ENCODE measurements at places on chromosomes 3 and 15.

GRCh38 chr15:27617013-27617412, 482.1 kb downstream of the OCA2 start:
- no peak for DNase-seq

DNA sequence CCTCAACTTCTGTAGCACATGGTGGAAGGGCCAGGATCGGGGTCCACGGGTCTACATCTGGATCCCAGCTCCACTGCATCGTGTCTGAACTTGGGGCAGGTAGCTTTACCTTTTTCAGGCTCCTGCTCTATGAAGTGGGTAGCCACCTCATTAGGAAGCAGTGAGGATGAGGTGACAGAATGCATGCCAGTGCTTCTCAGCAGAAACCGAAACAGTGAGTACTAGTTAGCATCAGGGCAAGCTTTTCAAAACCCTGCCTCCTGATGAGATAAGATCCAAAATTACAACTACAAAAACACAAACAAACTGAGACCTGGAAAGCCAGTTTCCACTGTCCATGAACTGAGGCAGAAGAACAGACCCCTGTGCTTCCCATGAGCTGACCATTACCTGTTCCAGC, 77.4 kb downstream of the ANXA2 start:
- DNase-seq = no peak

DNA sequence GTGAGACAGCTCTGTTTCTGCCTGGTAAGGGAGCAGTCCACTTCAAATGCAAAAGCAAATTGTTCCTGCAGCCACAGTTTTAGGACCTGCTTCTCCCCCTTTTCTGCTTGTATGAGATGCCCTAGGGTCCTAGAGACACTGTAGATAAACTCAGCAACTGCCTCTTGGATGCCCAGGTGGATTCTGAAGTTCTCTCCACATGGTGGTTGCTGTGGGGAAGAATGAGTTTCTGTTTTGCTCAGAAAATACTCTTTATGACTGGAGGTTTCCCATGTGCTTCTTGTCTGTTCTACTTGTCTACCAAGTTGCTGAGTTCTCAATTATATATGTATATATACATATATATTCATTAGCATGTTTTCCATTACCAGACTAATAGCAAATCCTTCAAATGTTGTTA, 5.6 kb upstream of the ZNF80 start:
- DNase-seq = no peak

GRCh38 chr3:193241716-193242115, 694 bp downstream of the PLAAT1 start:
- peak; percentile 38 for DNase-seq

DNA sequence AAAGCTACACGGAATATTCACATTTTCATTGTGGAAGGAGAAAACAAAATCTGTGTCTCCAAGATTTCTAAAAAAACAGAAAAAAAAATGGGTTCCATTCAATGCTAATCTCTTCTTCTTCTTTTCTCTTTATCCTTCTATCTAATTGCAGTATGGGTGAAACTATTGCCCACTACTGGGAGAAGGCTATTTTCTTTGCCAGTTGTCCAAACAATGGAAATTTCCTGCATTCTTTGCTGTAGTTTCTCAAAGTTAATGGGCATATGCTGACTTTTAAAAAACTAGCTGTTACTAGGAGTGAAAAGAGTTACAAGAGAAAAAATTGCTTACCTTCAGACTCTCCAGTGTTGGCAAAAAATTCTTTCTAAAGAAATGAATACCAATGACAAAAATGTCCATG, 179.3 kb upstream of the ANKRD28 start:
- DNase-seq = peak; percentile 37

GRCh38 chr3:129289201-129289921, 10.7 kb downstream of the HMCES start:
- DNase-seq = peak; percentile 19

DNA sequence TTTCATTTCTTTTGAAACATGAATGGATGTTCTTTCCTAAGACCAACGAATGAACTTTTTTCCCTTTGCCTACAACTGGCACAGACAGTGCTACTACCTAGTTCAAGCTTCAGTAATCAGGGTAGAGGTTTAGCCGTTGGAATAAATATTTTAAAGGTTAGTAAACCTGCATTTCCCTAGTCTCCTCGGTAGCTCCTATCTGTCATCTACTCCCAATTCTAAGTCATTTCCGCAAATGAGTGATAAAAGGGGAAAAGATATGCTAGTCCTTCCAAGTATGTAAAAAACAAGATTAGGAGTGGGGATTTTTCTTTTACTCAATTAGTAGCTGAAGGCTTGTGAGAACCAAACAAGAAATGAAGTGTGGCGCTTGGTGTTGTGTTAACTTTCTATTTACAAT, 15.2 kb downstream of the SLTM start:
- DNase-seq = no peak

- DNase-seq = no peak
Measured at GRCh38 chr3:20230954-20231353, 44.9 kb upstream of the SGO1 start.

GRCh38 chr15:81302701-81303109, 21.2 kb downstream of the STARD5 start:
- no peak for DNase-seq

DNA sequence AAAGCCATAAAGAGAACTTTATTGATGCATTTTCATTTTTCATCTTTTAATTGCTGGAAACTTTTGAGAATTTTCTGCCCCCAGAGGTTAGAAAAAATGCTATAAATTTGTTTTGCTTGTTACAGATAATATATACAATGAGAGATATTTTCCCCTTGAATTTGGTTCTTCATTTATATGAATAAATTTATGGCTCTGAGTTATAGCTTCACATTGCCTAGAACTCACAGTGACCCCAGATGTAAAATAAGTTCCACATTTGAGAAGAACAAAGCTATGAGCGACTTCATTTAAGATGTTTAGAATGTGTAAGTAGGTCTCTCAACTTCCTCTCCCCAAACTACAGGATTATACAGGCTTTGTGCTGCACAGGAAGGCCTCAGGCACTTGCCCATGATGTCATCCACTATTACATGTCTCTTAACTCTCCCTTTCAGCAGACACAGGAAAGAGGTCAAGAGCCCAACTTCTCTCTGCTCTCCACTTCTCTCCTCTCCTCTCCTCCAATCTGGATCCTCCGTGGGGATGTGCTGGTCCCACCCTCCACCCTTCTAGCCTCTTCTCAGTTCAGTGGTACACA, 92.8 kb downstream of the DUT start:
- DNase-seq = peak; percentile 53

GRCh38 chr3:5054098-5054497, 68.0 kb upstream of the ARL8B start:
- no peak for DNase-seq

DNA sequence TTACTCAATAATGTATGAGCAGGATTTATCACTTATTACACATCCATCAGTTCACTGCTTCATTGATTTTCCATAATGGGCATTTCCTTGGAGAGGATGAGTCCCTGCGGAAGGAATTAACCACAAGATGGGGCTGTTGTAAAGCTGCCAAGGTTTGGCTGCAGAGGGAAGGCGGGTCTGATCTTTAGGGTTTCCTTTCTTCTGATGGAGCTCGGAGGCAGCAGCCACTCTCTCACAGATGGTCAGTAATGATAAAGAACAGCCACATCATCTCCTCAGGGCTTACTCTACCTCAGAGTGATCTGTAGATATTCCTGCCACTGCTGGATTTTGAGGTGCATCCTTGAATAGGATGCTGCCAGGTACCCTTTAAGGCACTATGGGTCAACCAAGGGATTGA, 115.2 kb downstream of the USP13 start:
- DNase-seq = peak; percentile 61

DNA sequence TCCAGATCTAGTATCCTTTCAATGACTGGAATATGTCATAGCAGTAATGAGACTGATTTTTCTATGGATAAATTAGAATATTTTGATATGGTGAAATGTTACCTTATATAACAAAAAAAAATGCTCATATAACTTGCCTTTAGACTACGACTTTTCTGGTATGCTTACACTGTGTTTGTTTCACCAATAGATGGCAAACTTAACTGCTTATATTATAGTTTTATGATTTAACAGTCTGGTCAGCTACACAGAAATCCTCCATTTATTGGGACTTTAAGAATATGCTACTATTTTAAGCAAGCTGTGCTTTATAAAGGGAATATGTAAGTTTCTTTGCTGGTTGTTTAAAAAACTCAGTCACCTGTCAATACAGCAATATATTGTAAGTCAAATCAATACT, 205.6 kb downstream of the VGLL3 start:
- peak; percentile 64 for DNase-seq

DNA sequence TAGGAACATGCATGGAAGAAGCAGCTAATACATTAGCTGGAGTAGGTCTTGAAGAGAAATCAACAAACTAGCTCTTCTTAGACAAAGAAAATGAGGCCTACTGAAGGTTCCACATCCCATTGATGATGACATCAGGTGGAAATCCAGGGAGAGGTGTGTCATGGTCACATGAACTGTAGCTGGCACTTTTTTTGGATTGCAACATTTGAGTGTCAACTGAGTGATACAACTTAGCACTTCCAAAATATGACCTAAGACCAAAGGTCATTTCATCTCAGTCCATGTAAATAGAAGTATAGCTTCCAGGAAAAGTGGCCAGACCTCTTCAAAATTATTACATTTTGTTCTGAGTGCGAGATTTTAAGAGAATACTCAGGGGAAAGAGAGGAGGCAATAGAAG, 117.2 kb upstream of the MEIS2 start:
- DNase-seq = no peak

DNA sequence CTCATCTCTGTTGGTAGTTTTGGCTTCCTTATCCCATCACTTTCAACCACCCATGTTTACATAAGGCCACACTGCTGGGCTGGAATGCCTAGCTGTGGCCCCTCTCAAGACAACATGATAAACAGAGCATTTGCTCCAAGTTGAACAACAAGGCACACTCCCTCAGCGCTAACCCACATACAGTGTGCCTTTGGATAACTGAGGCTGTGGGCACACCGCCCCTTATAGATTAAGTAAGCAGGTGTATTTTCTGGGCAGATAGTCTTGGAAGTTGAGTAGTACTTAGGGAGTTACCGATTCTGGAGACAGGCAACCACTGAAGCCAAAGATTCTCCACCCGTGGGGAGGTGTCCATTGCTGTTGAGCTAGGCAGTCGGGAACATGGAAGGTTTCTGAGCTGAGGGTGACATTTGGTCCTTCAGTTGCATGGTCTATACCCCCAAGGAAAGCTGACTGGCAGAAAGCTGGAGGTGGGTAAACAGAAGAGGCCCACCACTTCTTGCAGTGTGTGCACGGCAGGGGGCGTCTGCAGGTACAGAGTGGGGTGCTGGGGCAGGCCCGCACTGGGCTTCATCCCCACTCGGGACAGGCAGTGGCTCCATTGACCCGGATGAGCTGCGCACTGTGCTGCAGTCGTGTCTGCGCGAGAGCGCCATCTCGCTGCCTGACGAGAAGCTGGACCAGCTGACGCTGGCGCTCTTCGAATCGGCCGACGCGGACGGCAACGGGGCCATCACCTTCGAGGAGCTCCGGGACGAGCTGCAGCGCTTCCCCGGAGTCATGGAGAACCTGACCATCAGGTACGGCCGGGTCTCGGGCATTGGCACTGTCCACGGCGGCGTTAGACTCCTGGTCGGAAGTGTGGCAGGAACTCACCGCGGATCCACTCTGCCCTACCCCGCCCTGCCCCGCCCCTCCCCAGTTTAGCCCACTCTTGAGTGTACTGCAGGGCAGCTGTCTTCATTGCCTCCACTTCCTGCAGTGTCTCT, 16.8 kb downstream of the NOX5 start:
- peak; percentile 29 for DNase-seq

DNA sequence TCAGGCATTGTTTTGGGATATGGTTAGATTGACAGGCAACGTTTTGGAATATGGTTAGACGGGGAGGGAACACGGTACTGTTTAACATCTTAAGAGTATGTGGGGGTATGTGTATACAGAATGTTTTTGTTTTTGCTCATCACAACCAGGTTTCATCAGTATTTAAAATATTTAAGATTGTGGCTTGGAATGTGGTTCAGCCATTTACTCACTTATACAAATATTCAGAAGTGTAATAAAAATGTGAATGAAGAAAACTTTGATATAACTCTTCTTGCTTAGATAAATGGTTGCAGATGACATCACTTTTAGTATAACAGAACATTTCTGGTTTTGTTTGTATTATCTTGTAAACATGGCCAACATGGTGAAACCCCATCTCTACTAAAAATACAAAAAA, 3.9 kb upstream of the PAK2 start:
- peak; percentile 51 for DNase-seq

GRCh38 chr3:61497463-61497862, 63.9 kb upstream of the PTPRG start:
- no peak for DNase-seq

GRCh38 chr3:161349529-161350312, 21.6 kb downstream of the SPTSSB start:
- DNase-seq = peak; percentile 85

GRCh38 chr3:52609316-52609815, 73.0 kb downstream of the UQCC5 start:
- peak; percentile 32 for DNase-seq

- DNase-seq = peak; percentile 54
Measured at GRCh38 chr3:70554170-70554569, 241.7 kb upstream of the MDFIC2 start.

DNA sequence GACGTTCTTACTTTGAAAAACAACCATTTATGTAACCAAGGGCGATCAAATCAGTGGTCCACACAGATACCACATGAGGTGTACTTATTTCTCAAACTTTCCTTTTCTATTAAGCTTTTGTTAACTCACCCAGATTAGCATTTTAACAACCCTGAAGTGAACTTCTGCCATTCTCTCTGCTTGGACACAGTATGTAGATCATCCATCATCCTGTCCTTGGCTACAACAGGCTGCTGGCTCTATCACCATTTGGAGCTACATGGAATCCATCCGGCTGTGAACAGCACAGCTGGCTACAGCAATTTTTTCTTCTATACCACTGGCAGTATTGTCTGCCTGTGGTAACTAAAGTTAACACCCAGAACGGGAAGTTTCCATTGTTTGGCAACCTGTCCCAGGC, 4.4 kb downstream of the SEMA6D start:
- DNase-seq = no peak

DNA sequence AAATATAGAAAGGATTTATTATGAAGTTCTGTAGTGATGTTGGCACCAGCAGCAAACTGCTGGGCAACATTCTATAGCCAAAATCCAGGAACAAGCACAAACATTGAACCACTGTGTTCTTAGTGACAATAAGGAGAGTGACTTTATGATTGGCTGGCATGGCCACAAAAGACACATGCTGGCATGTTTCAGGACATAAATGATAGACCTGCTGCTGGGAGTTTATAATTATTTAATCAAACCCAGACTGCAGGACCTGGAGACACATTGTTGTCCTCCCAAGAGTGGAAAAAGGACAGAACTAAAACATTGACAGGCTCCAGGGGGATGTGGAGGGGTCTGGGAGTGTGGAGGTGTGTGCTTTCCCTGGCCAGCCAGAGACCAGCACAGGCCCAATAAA, 255.3 kb upstream of the LRTM1 start:
- DNase-seq = no peak

Measured in fibroblast of skin of back (primary cell).